ENCODE measurements at places on chromosomes 2 and 18. TPM values are rescaled to one million over a fixed set of nuclear protein-coding genes. Genes with fewer than 3 reads are reported as not detected.

DNA sequence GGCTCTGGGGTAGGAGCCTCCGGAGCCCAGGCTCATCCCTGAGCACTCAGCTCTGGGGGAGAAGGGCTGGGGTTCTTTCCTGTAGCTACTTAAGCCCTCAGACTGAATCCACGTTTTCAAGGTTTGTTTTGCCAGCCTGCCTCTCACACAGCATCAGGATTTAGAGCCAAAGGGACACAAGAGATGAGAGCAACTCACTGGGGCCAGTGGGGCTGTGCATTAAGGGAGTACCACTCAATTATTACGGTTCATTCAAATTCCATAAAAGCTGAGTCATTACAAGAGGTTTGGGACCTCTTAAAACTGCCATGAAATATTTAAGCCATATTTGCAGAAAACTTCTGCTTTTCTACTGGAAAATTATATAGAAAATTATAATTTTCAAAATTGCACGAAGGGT is 17.1 kb upstream of the SNED1 start:
- no peaks in the 10 kb centered on the region for H3K4me1 ChIP-seq
- no peak overlapping the region for H3K27ac ChIP-seq
- no peak for DNase-seq

DNA sequence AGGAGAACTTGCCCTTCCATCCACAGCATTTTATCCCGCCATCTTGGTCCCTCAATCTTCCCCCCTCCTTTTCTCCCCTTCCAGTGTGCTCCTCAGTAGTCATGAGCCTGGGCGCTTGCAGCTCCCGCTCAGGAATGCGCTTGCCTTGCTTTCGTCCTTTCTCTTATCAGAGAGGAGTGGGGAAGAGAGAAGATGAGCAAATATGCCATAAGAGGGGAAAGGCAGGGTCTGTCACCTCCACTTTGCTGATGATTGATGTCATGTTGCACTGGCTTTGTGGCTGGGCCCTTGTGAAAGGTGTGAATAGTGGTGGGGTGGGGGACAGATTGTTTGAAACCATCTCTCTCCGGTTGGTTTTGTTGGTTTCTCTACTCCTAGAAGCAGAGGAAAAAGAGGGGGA is 569.3 kb downstream of the TNS1 start:
- H3K4me1 ChIP-seq = no peaks in the 10 kb centered on the region
- H3K27ac ChIP-seq = no peak overlapping the region
- H3K36me3 ChIP-seq = no peaks in the 10 kb centered on the region
- no peak for DNase-seq

The RIT2 gene
- not detected for total RNA-seq

DNA sequence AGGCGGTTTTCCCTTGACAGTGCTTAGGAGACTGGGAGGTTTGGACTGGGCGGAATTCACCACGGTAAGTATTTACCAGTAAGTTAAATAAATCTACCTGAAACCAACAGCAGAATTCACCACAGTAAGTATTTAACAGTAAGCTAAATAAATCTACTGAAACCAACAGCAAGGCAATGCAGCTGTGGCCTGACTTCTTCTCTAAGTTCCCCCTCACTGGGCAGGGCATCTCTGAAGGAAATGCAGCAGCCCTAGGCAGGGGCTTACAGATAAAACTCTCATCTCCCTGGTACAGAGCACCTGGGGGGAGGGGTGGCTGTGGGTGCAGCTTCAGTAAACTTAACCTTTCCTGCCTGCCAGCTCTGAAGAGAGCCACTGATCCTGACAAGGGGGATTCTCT is 432.5 kb upstream of the LRRTM1 start:
- no peaks in the 10 kb centered on the region for H3K36me3 ChIP-seq
- H3K4me1 ChIP-seq = no peaks in the 10 kb centered on the region
- DNase-seq = no peak

- no peak for DNase-seq
- H3K27ac ChIP-seq = no peak overlapping the region
- no peaks in the 10 kb centered on the region for H3K36me3 ChIP-seq
- H3K27me3 ChIP-seq = no peaks in the 10 kb centered on the region
Measured at GRCh38 chr2:25567406-25567805, 106.0 kb downstream of the DTNB start.

The BUB1 gene
- total RNA-seq = not detected

DNA sequence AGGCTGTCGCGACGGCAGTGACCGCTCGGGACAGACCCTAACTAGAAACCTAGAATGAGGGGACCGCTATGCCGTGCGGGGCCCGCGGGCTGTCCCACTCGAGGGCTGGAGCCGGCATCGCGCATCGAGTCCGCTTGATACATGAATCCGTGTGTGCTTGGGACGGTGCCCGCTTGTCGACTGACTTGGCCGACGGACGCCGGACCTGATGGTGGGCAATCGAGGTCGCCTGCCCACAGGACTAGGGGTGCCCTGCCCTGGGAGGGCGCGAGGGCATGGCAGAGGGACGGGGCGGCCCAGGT is 749 bp upstream of the PTMA start:
- peak overlapping the region; percentile 28 for H3K4me3 ChIP-seq
- peaks cover 9% of the 10 kb centered on the region for H3K36me3 ChIP-seq
- H3K27me3 ChIP-seq = no peaks in the 10 kb centered on the region
- peak overlapping the region; percentile 100 for H3K27ac ChIP-seq

GRCh38 chr18:34956663-34957062 is 84.5 kb upstream of the MAPRE2 start:
- H3K27me3 ChIP-seq = no peaks in the 10 kb centered on the region
- no peak overlapping the region for H3K27ac ChIP-seq
- H3K4me1 ChIP-seq = no peaks in the 10 kb centered on the region
- H3K4me3 ChIP-seq = no peak overlapping the region
- no peak for DNase-seq

DNA sequence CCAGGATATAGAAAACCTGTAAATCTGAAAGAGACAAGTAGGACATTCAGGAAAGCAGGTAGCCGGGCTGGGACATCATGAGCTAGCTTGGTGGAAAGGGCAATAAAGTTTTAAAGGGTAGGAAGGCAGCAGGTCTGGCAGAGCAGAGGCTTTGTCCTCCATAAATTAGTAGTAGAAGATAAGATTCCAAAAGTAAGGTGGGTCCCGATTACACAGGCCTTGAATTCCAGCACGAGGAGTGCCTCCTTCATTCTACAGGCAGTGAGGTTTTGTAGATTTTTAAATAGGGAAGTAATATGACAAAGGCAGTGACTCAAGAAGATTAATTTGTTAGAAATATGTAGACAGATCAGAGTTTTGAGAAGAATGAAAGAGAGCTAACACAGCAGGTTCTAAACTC is 160.7 kb downstream of the DTNB start:
- H3K4me3 ChIP-seq = no peak overlapping the region
- H3K27me3 ChIP-seq = no peaks in the 10 kb centered on the region
- H3K27ac ChIP-seq = no peak overlapping the region
- H3K36me3 ChIP-seq = no peaks in the 10 kb centered on the region
- DNase-seq = no peak

The PID1 gene
- total RNA-seq = 2.9 TPM

The ACMSD gene
- not detected for total RNA-seq

DNA sequence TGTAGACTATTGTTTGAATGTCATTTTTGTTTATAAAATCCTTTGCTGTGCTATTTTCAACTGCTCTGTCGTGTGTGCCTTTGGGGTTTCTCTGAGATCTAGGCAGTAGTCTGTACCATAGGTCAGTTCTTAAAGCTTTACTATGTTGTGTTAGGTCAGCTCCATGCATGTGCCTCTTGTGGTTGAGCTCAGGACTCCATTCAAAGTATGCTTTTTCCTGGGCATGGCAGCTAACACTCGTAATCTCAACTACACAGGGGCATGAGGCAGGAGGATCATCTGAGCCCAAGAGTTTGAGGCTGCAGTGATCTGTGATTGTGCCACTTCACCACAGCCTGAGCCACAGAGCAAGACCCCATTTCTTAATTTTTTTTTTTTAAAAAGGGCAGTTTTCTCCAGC is 174.4 kb upstream of the SPHKAP start:
- H3K4me3 ChIP-seq = no peak overlapping the region
- no peaks in the 10 kb centered on the region for H3K4me1 ChIP-seq
- no peaks in the 10 kb centered on the region for H3K36me3 ChIP-seq
- no peak overlapping the region for H3K27ac ChIP-seq
- DNase-seq = no peak
- no peaks in the 10 kb centered on the region for H3K27me3 ChIP-seq

The FAP gene
- total RNA-seq = 1.2 TPM

The GDF7 gene
- total RNA-seq = 0.62 TPM

- no peaks in the 10 kb centered on the region for H3K4me1 ChIP-seq
- H3K27me3 ChIP-seq = no peaks in the 10 kb centered on the region
- H3K4me3 ChIP-seq = no peak overlapping the region
- H3K27ac ChIP-seq = no peak overlapping the region
Measured at GRCh38 chr18:55523001-55523400, 65.0 kb downstream of the TCF4 start.

The G6PC2 gene
- total RNA-seq = 16.3 TPM

The ATP8B1 gene
- 40.4 TPM for total RNA-seq

The MC2R gene
- not detected for total RNA-seq

The OTOF gene
- total RNA-seq = 0.20 TPM

DNA sequence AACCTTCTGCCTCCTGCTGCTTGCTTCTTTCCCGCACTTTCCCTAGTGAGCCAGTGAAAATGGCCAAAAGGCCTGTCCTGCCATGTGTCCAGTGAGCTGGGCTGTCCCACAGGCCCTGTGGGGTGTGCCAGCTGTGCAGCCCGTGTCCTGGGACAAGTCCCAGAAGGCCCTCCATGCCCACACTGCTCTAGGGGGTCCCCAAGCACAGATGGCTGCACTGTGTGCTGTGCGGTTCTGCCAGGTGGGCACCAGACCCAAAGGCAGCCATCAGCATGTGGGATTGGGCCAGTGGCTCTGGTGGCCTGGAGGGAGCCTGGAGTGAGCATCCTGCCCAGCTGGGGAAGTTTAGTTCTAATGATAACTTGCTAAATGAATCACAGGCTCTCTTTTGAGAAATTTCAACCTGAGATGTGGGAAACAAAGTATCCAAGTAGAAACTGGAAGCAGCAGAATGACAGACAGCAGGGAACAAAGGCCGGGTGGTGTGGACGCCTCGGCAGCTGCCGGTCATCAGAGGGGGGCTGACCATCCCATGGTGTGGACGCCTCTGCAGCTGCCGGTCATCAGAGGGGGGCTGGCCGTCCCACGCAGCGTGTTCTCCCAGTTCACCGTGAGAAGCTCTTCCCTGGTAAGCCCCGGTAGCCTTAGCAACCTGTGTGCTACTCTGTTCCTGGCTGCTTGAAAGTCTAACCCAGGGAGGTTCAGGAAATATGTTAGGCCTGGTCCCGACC is 9.9 kb upstream of the CNDP2 start:
- no peaks in the 10 kb centered on the region for H3K36me3 ChIP-seq
- H3K27ac ChIP-seq = no peak overlapping the region
- no peak for DNase-seq
- no peaks in the 10 kb centered on the region for H3K4me1 ChIP-seq
- no peak overlapping the region for H3K4me3 ChIP-seq

The LYPD1 gene
- total RNA-seq = 2.0 TPM

DNA sequence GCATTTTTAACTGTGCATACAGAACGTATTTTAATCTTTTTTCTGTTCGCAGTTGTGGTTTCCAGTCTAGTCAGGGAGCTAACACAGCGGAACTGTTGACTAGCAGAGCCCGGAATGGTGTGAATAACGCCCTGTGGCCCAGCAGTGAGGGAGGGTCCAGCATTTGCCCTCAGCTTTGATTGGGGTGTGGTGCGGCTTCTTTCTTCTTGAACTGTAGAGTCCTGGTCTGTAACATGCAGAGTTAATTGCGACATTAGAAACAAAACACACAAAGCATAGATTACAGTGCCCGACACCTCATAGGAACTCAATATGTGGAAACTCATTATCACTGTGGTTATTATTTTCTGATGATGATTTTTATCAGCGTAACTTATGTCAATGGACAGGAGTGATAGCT is 253.6 kb downstream of the SOX11 start:
- no peak overlapping the region for H3K4me3 ChIP-seq
- H3K36me3 ChIP-seq = no peaks in the 10 kb centered on the region
- no peaks in the 10 kb centered on the region for H3K4me1 ChIP-seq

DNA sequence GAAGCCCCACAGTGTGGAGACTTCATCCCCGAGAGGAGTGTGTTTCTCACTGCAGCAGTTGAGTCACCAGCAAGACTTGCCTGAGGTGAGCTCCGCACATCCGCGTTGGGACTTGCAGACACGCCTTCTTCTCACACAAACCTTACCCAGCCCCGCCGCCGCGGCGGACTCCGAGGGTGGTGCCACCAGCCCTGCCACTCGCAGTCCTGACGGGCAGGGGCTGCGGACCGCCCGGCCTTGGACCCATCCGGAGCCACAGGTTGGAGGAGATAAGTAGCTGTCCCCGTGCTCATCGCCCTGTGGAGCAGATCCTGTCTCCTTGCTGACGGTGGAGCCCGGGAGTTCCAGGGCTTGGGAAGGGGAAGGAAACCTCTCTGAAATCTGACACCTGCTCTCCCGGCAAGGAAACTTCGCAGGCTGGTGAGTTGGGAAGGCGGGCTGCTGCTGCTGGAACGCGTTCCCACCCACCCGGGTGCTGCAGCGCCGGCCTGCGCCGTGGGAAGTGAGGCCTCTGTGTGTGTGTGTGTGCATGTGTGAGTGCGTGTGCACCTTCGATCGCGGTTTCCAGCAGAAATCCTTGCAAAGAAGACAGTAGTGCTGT is at the start of gene RAB27B:
RAB27B (plus strand) TSS at position 197 of the 601 bp plus-strand sequence. CDS start 49,109 bp downstream, outside the sequence.
- peak within 1 kb of the TSS; percentile 67 for H3K4me3 ChIP-seq
- H3K27ac ChIP-seq = peak within 1 kb of the TSS; percentile 87
- peaks cover 6% of the 10 kb centered on the region for H3K4me1 ChIP-seq
- no peaks in the 10 kb centered on the region for H3K36me3 ChIP-seq
- DNase-seq = peak; percentile 84

- no peaks in the 10 kb centered on the region for H3K27me3 ChIP-seq
- no peaks in the 10 kb centered on the region for H3K36me3 ChIP-seq
- H3K4me3 ChIP-seq = no peak overlapping the region
- no peak for DNase-seq
Measured at GRCh38 chr2:134411279-134411827, 157.5 kb downstream of the MGAT5 start.

DNA sequence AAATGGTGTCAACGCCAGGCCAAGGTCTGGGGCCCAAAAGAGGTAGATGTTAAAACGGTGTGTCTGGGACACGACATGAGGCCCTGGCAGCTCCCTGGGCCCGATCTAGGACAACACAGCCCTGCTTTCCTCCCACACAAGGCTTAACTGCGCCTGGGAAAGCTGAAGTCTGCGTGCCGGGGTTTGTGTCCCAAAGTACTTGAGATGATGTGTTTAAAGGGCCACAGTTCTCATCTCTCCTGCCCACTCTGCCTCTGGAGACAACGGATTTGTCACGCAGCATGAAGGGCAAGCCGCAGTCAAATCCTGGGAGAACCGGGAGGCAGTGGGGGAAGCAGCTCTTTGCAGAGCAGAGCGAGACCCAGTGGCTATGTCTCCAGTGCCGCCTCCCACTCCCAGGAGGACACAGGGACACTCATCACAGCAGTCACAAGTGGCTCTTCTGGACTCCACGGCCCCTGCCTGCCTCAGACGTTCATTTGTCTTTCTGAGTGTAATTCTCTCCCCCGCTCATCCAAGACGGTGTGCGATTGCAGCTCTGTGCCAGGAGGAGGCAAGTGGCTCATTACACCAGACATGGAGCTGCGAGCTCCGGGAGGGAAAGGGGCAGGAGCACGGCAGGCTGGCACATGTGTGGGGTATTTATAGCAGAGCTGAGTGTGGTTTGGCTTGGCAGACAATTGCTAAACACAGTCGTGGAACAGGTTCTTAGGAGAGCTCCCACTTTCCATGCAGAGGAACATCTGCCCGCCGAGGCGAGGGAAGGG is 57.7 kb upstream of the SEMA4C start:
- no peak for DNase-seq
- H3K27me3 ChIP-seq = no peaks in the 10 kb centered on the region
- H3K36me3 ChIP-seq = no peaks in the 10 kb centered on the region
- H3K4me1 ChIP-seq = no peaks in the 10 kb centered on the region
- no peak overlapping the region for H3K4me3 ChIP-seq
- H3K27ac ChIP-seq = no peak overlapping the region

The ABCB11 gene
- 0.04 TPM for total RNA-seq

Measured in pancreas (tissue), 10 donors.